ENCODE measurements at places on chromosomes 2 and 18. TPM values are rescaled to one million over a fixed set of nuclear protein-coding genes. Genes with fewer than 3 reads are reported as not detected.
A peak's percentile ranks its signal among the peaks of the same experiment; 100 is the strongest.

DNA sequence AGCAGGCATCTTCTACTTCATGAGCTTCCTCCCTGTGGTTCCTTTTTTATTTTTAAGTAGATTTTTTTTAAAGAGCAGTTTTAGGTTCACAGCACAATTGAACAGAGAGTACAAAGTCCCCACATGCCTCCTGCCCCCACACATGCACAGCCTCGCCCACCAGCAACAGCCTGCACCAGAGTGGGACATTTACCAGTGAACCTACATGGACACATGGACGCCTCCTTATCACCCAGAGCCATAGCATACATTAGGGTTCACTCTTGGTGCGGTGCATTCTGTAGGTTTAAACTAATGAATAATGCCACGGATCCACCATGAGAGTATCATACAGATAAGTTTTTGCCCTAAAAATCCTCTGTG, 40.9 kb downstream of the HS1BP3 start:
- DNase-seq, result no peak

CFAP65 gene
- not detected for total RNA-seq

ERICH2 gene
- total RNA-seq, result 2.0 TPM

DNA sequence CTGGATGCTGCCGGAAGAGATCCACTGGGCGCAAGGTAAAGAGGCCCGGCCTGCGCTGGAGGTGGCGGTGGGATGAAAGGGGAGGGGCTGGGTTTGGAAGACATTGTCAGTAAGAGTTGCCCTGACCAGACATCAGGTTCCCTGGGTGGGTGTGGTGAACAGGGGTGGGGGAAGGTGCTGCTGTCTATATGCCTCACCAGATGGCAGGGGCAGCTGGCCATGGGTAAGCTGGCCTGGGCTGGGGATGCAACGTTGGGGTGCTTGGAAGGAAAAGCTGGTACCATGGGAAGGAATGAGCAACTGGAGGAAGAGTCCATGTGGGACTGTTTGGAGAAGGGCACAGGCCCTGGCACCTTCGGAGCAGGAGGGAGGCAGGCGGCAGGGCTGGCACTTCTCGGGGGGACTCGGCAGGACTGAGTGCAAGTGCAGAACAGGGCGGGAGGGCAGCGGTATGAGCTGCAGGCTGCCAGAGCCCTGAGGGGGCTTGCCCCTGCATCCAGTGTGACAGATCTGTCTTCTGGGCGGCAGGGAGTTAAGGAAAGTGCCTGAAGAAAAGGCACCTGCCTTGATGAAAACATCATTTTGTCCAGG, 146.4 kb downstream of the DYSF start:
- DNase-seq, result no peak

LAPTM4A gene
- 96.6 TPM for total RNA-seq

NEU4 gene
- 0.92 TPM for total RNA-seq

TRABD2A gene
- total RNA-seq, result 0.88 TPM

GRCh38 chr2:234289834-234290590, 206.9 kb downstream of the ARL4C start:
- peak; percentile 63 for DNase-seq

GRCh38 chr18:33062834-33063364, 290.1 kb upstream of the KLHL14 start:
- no peak for DNase-seq

DNA sequence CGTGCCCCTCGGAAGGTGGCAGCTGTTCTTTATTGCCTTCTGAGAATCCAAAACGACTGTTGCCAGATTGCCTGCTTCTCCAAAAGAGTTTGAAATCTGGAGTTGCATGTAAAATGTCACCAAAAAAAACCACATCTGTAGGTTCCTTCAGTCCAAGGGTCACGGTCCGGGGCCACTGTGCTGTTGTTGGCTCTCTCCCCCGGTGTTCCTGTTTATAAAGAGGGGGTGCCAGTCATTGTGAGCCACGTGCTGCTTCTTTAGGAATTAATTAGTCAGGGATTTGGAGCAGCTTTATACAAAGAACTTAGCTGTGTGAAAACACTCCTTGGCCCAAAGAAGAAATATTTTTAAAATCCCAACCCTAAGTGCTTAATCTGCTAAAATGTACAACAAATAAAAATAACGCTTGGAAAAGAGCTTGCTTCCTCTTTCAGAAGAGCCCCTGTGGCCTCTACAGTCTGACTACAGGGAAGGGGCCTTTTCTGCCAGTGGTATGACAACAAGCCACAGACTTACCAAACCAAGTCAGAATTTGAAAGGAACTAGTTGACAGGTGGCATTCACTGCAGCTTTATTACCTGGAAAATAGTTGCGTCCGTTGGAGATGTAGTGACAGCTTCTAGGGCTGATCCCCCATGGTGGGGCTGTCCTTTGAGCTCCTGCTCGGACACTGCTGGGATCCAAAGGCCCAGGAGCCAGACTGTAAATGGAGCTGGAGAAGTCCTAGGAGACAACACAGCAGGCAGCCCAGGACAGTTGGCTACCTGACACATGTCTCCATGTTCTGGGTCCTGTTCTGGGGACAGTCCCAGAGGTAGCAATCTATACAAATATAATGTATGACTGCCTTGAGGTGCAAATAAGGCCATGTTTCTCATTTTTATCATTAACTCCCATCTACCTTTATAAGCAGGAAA, 84.5 kb upstream of the SLC1A4 start:
- no peak for DNase-seq

- no peak for DNase-seq
Observed at GRCh38 chr2:24971286-24971535, 544 bp downstream of the DNAJC27 start.

GRCh38 chr2:85731606-85732005, 22.2 kb upstream of the ATOH8 start:
- no peak for DNase-seq

CDKL4 gene
- not detected for total RNA-seq

SRD5A2 gene
- total RNA-seq, result not detected

DNA sequence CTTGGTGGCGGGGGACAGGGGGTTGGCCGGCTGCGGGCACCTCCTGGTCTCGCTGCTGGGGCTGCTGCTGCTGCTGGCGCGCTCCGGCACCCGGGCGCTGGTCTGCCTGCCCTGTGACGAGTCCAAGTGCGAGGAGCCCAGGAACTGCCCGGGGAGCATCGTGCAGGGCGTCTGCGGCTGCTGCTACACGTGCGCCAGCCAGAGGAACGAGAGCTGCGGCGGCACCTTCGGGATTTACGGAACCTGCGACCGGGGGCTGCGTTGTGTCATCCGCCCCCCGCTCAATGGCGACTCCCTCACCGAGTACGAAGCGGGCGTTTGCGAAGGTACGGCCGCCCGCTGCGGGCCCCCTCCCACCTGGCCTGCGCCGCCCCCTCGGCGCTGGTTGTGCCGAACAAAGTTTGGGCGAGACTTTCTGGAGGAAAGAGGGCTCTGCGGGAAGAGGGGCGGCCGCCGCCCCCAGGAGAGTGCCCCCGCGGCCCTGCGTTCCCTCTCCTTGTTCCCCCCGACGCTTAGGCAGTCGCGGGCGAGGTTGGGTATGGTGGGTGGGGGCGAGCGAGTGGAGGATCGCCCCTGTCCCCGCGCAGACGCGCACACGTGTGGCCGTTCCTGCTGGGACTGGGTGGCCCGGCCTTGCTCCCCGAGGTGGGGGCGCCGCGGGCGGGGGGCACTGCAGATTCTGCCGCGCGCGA, 866 bp downstream of the CRIM1 start:
- peak; percentile 44 for DNase-seq

DNA sequence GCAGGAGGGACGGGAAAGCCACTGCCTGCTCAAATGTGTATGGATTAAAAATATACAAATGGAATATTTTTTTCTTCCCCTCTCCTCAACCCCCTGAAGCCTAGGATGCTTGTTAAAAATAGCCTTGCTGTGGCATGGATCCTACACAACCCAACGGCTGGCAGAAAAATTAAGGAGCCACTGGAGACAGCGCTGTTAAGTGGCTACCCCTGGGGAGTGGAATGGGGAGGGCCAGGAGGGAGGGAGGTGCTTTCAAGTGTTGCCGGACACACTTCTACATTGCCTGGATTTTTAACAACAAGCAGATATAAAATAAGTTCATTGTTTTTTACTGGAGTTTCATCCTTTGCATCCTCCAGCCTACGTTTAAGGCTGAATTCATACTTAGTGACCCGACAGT, 66.6 kb downstream of the ZBTB7C start:
- DNase-seq, result no peak

GRCh38 chr18:80210312-80211083, 36.8 kb downstream of the PARD6G start:
- DNase-seq, result no peak

DNA sequence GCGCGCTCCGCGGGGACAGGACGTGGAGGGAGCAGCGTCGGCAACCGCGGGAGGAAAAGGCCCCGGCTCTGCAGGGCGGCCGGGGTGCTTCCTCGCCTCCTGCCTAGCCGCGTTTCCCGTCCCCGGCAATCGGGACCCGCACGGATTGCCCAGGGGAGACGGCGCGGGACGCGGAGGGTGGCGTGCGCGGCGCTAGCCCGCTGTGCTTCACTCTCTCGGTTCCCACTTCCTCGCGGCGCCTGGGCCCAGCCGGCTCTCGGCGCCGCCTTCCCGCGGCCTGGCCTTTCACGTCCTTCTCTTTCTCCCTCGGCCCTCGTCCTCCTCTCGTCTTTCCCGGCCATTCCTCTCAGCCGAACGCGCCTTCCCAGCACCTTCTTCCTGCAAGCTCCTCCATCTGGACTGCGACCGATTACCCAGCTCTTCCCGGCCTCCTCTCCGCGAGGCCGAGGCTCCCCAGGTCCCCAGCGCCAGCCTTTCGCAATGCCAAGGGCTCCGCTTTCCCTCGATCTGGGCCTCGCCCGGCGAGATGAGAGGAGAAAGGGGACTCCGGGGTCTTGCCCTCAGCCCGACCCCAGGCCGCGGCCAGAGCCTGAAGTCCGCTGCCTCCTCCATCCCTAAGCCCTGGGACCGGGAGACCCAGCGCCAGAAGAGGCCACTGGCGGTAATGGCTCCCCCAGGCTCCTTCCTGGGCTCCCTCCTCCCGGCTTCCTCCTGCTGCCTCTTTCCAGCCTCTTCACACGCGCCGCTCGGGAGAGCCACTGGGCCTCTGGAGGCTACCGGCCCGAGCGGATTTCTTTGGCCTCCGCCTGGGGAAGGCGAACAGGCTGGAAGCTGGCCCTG, 34.3 kb upstream of the ATP6V1B1 start:
- DNase-seq, result no peak

DNA sequence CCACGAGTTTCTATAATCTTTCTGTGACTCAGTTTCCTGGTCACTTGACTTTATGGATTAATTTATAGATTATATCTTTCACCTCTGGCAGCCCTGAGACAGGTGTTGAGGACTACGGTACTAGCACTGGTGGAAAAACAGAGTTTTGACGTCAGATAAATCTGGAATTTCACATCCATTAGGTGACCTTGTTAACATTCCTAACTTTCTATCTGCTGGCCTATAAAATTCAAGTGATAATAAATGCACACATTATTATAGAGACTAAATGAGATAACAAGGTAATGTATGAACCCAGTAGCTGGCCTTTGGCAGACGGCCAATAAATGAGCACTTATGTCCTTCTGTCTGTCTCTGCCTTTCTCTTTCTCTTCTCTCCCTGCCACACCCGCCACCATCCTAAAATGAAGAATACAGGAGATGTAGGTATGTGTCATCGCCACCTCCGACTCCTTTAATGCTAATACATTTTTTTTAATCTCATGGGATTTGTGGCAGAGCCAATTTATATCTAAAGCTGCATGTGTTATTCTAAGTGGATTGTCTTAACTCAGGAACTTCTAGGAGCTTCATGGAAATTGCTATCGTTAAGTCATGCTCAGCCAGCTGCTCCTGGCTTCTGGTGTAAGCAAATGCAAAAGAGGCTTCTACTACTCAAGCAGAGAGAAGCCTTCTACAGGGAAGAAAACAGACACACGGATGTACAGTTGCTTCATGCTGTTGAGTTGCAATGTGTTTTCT, 2.3 kb downstream of the TM4SF20 start:
- DNase-seq, result no peak

ACTG2 gene
- total RNA-seq, result not detected

DNA sequence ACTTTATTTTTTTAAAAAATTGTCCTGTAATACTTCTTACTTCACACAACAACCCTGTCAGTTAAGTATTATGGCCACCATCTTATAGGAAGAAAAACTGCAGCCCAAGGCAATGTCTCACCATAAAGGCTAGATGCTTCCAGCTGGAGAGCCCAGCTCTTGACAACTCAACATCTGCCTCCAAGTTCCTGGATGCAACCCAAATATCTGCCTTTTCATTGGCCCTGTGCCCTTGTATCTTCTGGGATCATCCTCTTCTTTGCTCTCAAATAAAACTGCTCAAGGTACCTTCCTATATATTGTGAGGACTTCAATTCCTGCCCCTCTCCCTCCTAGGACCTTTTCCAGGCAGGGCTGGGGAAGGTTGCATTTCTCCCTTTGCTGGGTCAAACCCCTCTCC, 69.5 kb downstream of the BIN1 start:
- DNase-seq, result no peak

- DNase-seq, result no peak
Observed at GRCh38 chr2:98790221-98790620, 59.3 kb upstream of the MGAT4A start.

DNA sequence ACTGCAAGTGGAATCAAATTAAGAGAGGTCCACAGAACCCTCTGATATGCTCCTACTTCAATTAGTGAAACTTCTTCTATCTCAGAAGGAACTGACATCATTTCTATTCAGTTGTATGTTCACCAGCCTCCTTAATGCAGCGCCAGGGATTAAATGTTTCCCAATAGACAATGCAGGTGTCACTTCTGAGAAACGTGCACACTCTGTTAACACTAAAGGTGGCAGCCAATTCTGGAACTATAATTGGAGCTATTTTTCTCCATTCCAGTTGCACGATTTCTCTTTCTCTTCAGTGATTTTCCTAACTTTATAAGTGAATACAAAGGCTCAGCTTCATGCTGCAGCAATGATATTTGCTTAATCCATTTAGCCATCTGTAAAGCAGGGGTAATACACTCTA, 821.9 kb downstream of the TDRD15 start:
- DNase-seq, result no peak

PLCL1 gene
- not detected for total RNA-seq

DNA sequence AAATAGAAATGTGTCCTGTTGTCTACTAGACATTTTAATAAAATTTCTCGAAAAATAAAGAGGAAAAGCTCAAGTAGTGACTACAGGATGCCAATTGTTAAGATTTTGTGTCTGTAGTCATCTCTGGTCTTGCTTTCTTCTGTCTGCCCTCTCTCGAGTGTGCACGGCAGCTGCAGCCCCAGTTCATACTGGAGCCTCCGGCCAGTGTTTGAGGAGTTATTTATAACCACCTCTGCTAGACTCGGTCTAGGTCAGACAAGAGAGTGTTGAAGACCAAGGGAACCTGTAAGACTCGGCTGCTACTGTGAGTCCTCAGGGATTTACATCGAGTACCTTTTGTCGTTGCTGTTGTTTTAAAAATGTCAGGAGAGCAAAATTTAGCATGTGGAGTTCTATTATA, 810.1 kb upstream of the POU3F3 start:
- DNase-seq, result no peak

DNA sequence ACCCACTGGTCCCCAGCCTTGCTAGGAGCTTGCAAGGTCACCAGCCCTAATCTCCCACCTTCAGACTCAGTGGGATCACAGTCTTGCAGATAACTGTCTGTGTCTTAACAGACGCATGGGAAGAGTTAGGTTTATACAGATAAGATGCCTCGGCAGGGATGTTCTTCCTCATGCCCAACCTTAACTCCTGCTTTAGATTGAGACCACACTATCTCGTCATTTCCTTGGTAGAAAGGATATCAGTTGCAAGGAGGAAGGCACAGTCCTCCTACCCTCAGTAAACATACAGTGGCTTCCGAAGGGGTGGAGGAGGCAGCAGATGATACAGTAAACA, 7.2 kb downstream of the NT5DC4 start:
- no peak for DNase-seq
